ENCODE measurements at places on chromosomes 12 and 14.

DNA sequence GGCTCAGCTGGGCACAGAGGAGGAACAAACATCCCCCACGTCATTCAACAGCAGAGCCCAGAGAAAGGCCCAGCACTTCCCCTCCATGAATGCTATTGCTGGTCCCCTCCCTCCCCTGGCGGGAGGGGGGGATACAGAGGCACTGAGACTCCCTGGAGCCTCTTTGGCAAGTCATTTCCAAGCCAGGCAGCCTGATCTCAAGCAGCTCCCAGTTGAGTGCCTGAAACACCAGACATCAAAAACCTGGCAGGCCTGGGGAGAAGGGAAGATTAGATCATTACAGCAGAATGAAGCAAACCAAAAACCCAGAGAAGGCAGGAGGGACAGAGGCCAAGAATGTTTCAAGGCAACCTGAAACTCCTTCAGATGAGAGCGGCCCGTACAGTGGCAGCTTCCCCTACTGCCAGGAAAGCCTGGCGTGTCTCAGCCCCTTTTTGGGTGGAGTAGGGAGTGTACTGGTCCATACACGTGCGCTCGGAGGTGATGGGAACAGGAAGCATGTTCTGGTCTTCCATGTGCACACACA is 92.1 kb downstream of the LRRC74A start:
- DNase-seq, result peak; percentile 37

DNA sequence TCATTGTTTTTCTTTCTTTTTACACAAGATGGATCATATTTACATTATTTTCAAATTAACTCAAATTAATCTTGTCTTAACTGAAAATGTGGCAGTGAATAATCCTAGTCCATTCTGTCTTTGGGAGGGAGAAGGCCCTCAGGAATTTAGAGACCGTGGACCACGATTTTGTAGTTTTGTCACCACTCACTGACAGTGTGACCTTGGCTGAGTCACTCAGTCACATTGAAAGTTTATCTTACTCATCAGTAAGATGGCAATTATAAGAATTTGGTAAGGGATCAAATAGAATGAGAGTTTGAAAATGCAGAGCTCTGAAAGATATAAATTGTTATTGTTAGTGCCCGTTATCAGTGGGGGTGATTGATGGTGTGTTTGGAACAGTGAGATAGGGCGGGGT is 16.4 kb downstream of the FOXJ2 start:
- no peak for DNase-seq

GRCh38 chr12:71158361-71158882 is 623 bp upstream of the TSPAN8 start:
- no peak for DNase-seq

GRCh38 chr14:106268013-106268727 is 741.8 kb downstream of the TMEM121 start:
- peak; percentile 13 for DNase-seq

DNA sequence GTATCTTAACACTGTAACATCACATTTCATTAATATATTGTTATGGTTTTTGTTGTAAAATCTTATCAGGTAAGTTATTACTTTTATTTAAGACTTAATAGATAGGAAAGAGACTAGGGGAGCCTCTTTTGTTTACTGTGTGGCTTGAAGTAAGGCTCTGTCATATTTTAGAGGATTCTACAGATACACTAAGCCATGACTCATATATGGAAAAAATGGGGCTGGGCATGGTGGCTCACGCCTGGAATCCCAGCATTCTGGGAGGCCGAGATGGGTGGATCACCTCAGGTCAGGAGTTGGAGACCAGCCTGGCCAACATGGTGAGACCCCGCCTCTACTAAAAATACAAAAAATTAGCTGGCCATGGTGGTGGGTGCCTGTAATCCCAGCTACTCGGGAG is 23.6 kb upstream of the NPFF start:
- DNase-seq, result no peak

- peak; percentile 5 for DNase-seq
Measured at GRCh38 chr14:92207012-92207927, 85.5 kb downstream of the CPSF2 start.

DNA sequence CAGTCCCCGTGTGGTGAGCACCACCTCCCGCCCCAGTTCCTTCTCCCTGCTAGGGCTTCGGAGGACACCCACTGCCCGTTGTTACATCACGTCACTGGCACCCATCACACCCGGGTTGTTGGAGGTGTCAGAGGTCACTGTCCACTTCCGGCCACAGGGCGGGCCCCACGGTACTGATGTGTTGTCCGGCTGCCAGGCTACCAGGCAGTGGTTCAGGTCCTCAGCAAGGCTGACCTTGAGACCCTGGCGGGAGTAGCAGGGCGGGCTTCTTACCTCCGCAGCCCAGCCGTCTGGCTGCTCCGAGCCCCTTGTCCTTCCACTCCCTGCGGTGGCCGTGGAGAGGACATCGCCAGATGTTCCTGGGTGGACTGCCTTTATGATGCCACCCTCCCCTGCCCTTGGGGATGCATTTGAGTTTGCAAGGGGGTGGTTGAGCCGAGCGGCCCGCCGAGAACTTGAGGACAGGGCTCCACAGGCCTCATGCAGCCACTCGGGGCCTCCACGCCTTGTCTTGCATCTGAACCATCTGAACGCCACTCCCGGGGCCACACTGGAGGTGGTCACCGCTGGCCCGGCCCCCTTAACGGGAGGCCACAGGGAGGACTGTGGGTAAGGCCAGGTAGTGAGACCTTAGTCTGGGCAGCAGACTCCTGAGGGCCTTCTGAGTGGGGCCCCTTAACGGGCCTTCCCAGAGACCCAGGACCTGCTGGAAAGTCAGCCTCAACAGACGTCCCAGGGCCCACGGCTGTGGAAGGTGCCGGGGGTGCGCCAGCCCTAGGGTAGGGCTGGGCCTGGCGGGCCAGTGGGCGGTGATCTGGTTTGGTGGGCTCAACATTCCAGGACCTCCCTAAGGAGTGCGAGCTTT is 27.1 kb upstream of the PLD4 start:
- no peak for DNase-seq

DNA sequence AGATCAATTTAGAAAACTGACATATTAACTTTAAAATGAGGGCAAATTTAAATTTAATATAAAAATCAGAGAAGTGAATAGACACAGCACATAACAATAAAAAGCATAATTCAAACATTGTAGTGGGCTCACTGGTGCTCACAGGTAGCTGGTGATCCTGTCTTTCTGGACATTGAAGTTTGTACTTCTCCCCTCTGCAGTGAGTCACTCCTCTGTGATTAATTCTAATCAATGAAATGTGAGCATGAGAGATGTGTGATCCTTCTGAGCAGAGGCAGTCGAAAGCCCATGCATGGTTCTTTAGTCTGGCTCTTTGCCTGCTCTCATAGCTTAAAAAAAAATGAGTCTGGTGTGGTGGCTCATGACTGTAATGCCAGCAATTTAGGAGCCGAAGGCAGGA is 59.0 kb upstream of the RERGL start:
- DNase-seq, result no peak

DNA sequence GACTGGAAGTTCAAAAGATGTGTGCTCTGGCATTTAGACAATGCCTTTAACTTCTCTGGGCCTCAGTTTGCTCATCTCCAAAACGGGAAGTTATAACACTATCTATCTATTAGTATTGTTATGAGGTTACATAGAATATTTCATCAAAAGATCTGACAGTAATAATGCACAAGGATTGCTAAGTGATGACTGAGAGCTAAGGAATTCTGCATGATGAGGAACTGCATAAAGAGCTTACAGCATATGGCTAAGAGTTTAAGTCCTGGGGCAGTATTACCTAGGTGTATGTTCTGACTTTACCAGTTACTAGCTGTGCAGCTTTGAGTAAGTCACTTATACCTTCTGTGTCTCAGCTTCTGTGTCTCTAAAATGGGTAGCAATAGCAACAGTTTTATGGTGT is 160.1 kb upstream of the TMPO start:
- DNase-seq, result peak; percentile 28

- DNase-seq, result peak; percentile 87
Measured at GRCh38 chr12:108505129-108505528, 9.9 kb upstream of the FICD start.

GRCh38 chr14:81051547-81051946 is 96.1 kb downstream of the TSHR start:
- no peak for DNase-seq

DNA sequence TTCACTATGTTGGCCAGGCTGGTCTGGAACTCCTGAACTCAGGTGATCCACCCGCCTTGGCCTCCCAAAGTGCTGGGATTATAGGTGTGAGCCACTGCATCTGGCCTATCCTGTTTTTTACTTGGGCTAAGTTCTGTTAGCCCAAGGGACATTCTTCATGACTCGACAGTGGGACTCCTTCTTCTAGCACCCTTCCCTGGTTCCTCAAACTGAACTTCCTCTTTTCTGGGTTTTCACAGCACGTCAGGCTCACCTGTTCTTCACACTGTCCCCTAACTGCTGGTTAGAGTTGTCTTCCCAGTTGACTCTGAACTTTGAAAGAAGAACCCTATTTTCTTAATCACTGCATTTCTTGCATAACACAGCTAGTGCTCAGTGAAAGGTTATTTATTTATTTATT is 22.5 kb downstream of the CABP1 start:
- no peak for DNase-seq

- DNase-seq, result peak; percentile 51
Measured at GRCh38 chr12:121441555-121441954, 41.6 kb downstream of the RNF34 start.

DNA sequence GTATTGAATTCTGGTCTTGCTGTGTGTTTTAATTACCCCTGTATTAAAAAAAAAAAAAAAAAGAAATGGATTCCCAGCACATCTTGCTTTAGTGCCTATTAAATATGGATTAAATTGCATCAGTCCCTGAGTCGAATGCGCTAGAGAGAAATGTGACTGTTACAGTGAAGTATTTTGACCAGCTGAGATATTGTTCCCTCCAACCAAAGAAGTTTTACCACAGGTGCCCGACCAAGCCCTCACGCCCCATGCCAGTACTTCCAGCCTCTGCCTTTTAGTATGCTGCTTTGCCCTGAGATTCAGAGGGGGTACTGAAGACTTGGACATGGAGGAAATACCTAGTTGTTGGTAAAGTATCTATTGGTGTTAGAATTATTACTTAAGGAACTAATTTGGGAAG is 159.7 kb downstream of the TTLL5 start:
- DNase-seq, result no peak

DNA sequence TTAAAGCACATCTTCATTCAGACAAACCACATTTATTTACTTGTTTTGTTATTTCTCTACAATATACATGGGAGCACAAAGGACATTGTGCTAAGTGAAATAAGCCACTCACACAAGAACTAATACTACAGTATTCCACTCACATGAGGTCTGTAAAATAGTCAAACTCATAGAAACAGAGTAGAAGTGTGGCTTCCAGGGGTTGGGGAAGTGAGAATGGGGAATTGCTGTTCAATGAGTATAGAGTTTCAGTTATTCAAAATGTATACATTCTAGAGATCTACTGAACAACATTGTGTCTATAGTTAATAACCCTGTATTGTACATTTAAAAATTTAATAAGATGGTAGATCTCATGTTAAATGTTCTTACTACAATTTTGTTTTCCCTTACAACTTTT is 88.8 kb downstream of the ATXN7L3B start:
- no peak for DNase-seq

- DNase-seq, result peak; percentile 38
Measured at GRCh38 chr14:19878029-19878642, 3.2 kb downstream of the OR4K2 start.

DNA sequence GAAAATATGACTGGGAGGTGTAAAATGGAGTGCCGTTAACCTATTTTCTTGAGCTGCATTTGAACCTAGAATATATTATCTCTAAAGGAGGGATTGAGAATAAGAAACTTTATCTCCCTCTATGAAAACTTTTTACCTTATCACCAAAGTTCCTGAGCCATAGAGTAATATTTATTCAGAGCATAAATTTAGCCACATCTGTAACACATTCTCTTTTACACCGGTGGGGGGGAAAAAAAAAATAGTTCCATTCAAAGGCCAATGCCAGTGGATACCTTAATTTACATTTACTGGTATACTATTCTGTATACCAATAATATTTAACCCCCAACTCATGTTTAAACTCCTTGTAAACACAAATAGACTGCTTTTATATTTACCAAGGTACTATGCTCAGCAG is 21.7 kb downstream of the CERS5 start:
- DNase-seq, result no peak

DNA sequence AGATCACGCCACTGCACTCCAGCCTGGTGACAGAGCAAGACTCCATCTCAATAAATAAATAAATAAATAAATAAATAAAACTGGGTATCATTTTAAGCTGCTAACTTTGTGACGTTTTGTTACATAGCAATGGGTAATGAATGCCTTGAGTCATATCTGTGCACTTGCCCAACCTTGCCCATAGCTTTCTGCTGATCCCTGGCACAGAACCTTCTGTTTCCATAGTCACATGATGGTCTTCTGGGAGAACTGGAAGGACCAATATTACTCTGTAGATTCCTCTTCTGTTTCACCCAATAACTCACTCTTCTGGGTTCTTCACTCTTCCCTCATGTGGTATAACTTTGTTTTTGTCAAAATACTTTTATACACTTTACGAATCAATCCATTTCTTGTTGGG is 140.8 kb downstream of the SCARB1 start:
- no peak for DNase-seq

DNA sequence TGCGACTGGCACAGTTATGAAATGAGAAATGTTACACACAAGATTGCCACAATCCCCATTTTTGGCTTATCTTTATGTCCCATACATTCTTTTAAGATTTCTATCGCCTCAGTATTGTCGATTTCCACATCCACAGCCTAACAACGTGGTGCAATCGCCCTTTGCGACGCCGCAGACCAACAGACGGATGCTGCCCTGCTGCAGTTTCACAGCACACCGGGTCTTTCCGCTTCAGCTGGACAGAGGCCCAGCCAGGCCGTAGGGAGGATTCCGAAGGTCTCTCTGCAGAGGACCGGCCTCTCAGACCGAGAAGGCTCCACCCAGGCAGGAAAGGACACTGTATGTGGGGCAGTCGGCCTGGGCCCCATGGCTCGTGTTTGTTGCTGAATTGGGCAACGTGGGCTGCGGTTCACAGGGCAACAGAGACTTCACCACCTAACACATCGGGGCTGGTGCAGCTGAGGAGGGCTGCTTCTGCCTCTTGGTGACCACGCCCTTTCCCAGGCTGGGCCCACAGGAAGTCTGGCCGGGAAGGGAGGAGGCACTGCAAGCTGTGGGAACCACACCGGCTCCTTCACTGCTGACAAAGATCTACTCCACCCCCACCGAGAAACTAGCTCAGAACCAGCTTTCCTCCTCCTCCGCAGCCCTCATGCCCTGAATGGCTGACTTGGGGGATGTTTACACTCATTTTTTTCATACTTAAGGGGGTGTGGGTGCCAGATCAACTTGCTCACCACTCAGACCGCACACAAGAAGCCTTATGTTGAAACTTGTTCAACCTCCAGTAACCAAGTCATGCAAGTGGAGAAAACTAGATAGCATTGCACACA is 32.9 kb upstream of the MDM1 start:
- no peak for DNase-seq

DNA sequence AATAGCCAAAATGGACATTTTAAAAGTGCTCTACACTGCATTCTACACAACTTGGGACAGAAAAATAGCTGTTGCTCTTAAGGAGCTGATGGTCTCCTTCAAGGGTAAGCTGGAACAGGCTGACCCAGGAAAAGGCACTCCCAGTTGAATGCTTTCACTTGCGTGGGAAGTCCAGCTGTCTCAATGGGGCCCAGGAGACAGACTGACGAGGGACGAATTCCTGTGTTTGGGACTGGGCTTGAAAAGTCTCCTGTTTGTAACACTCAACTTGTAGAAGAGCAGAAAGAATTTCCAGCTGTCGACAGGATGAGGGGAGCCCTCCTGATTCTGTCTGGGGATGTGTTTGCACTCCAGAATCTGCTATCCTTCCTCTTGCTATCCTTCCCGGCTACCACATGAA is 180.8 kb downstream of the ZFP36L1 start:
- DNase-seq, result no peak

All from NCI-H82 (cell line).